ENCODE measurements at places on chromosomes 1 and 21.

DNA sequence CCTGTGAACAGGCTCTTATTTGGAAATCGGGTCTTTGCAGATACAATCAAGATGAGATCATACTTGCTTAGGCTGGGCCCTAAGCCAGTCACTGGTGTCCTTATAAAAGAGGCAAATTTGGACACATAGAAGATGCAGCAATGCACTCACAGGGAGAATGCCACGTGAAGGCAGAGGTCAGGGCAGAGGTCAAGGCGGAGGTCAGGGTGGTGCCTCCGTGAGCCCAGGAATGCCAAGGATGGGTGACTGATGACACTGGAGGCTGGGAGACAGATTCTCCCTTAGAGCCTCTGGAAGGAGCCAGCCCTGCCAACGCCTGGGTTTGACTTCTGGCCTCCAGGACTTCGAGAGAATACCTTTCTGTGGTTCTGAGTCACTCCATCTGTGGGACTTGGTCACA, 22.8 kb upstream of the C1orf174 start:
- no peak overlapping the region for H3K4me3 ChIP-seq
- H3K27ac ChIP-seq, result no peak overlapping the region
- no peak for DNase-seq
- no peaks in the 10 kb centered on the region for H3K36me3 ChIP-seq

- no peaks in the 10 kb centered on the region for H3K27me3 ChIP-seq
- no peaks in the 10 kb centered on the region for H3K4me1 ChIP-seq
- H3K36me3 ChIP-seq, result no peaks in the 10 kb centered on the region
- no peak overlapping the region for H3K4me3 ChIP-seq
- DNase-seq, result no peak
Measured at GRCh38 chr1:217585577-217585976, 45.3 kb downstream of the GPATCH2 start.

GRCh38 chr1:189962181-189962580, 515.5 kb downstream of the BRINP3 start:
- no peak overlapping the region for H3K27ac ChIP-seq
- no peak overlapping the region for H3K4me3 ChIP-seq
- H3K4me1 ChIP-seq, result no peaks in the 10 kb centered on the region
- DNase-seq, result no peak
- no peaks in the 10 kb centered on the region for H3K36me3 ChIP-seq
- no peaks in the 10 kb centered on the region for H3K27me3 ChIP-seq

- DNase-seq, result no peak
- no peaks in the 10 kb centered on the region for H3K36me3 ChIP-seq
- H3K27me3 ChIP-seq, result peaks cover 3% of the 10 kb centered on the region
- no peak overlapping the region for H3K27ac ChIP-seq
- no peak overlapping the region for H3K4me3 ChIP-seq
Measured at GRCh38 chr1:15031251-15031933, 122.2 kb upstream of the TMEM51 start.

- H3K4me3 ChIP-seq, result peak overlapping the region; percentile 59
- H3K27me3 ChIP-seq, result no peaks in the 10 kb centered on the region
- no peaks in the 10 kb centered on the region for H3K36me3 ChIP-seq
Measured at GRCh38 chr1:222464841-222465210, 83.1 kb downstream of the HHIPL2 start.

DNA sequence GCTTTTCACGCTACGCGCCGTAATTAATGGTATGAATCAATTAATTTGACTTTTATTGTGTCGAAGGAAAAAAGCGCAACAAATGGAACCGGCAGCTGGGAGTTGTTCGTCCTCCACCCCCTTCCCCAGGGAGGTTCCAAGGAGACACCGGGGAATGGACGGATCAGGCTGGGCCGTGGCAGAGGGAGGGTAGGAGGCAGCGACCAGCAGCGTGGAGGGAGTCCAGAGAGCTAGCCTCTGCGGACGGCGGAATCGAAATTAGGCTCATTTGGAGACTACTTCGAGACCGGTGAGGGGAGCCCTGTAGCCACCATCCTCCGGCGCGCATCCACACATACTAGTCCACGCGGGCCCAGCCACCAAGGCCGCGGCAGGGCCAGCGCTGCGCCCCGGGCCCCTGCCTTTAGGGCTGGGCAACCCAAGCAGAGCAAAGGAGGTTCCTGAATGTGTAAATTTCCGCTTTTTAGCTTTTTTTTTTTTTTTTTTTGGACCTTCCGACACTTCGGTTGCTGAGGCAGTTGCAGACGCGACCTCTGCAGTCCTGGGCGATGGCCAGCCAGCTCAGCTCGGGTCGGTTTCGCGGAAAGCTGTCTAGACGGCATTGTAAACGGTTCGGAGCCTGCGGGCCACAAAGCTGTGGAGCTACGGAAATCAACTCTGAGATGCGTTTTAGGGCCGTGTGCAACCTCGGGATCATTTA, 2.2 kb upstream of the FOXD3 start:
- H3K27ac ChIP-seq, result no peak overlapping the region
- H3K4me1 ChIP-seq, result peaks cover 24% of the 10 kb centered on the region
- no peaks in the 10 kb centered on the region for H3K36me3 ChIP-seq
- H3K4me3 ChIP-seq, result no peak overlapping the region

DNA sequence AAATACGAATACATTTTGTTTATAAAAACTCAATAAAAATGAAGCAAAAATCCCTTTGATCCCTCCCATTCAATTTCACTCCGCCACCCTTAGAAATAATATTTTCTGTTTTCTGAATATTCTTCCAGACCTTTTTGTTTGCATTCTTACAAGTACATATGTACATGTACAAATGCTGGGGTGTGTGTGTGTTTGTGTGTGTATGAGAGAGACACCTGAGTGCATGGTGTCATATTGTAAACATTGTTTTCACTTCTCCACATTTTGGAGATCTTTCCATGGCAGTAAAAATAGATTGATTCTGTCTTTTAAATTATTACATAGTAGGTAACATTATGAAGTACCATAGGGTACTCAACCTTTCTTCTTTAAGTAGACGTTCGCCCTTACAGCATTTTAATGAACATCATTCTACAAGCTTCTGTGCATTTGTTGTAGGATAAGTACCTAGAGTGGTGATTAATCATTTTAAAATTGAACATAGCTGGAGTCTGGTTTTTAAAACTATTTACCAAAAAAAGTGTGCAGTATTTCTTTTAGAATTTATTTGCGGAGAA, 1.3 kb upstream of the MPC2 start:
- DNase-seq, result no peak
- peaks cover 49% of the 10 kb centered on the region for H3K4me1 ChIP-seq
- peak overlapping the region; percentile 94 for H3K4me3 ChIP-seq
- H3K27me3 ChIP-seq, result no peaks in the 10 kb centered on the region
- H3K27ac ChIP-seq, result peak overlapping the region; percentile 98

DNA sequence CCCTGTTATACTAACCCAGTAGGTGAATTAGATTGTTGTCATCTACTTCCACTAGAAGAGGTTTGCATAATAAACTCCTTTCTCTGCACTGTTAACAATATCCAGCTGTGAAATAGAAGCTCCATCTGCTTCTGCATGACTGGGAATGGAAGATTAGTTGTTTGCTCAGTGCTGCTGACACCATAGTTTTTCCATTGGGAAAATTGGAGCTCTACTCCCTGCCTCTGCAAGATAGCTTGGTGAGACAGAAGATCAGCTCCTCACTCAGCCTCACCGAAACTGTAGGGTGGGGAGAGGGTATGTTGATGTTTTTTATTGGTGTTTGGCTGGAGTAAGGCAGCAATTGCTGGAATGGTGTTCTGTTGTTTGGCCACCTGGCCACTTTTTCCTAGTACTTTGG, 331.6 kb upstream of the ADAMTS5 start:
- H3K36me3 ChIP-seq, result no peaks in the 10 kb centered on the region
- H3K4me1 ChIP-seq, result no peaks in the 10 kb centered on the region
- no peak overlapping the region for H3K4me3 ChIP-seq
- peak; percentile 29 for DNase-seq
- H3K27ac ChIP-seq, result no peak overlapping the region

DNA sequence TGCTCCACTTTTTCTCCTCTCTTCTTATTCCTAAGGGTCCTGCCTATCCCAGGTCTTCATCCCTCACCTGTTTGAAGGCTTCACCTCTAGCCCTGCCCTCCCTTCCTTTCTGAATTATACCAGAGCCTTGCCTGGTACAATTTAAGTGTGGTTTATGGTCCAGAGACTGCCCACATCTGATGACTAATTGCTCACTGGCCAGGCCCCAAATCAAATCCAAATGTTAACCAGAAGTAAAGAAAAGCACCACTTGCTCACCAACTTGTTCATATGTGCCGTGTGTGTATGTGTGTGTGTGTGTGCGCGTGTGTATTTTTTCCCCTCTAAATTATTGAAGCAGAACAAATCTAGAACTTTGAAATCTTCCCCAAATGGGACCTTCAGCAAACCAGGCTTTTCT, 26.4 kb downstream of the MYOM3 start:
- no peak overlapping the region for H3K27ac ChIP-seq
- H3K4me1 ChIP-seq, result peaks cover 21% of the 10 kb centered on the region
- DNase-seq, result no peak
- peaks cover 51% of the 10 kb centered on the region for H3K36me3 ChIP-seq

GRCh38 chr1:3673381-3674099, 21.2 kb downstream of the TP73 start:
- no peak for DNase-seq
- peaks cover 5% of the 10 kb centered on the region for H3K27me3 ChIP-seq
- H3K4me1 ChIP-seq, result peaks cover 7% of the 10 kb centered on the region
- H3K27ac ChIP-seq, result no peak overlapping the region

- H3K27ac ChIP-seq, result no peak overlapping the region
- H3K4me1 ChIP-seq, result peaks cover 17% of the 10 kb centered on the region
- DNase-seq, result no peak
- H3K27me3 ChIP-seq, result no peaks in the 10 kb centered on the region
- no peak overlapping the region for H3K4me3 ChIP-seq
- no peaks in the 10 kb centered on the region for H3K36me3 ChIP-seq
Measured at GRCh38 chr1:244174922-244175521, 123.9 kb downstream of the ZBTB18 start.

- H3K4me3 ChIP-seq, result no peak overlapping the region
- no peak overlapping the region for H3K27ac ChIP-seq
- no peaks in the 10 kb centered on the region for H3K27me3 ChIP-seq
- DNase-seq, result no peak
- H3K36me3 ChIP-seq, result no peaks in the 10 kb centered on the region
Measured at GRCh38 chr1:152743371-152744145, 14.3 kb upstream of the KPRP start.

- DNase-seq, result no peak
- H3K4me1 ChIP-seq, result peaks cover 18% of the 10 kb centered on the region
- H3K27me3 ChIP-seq, result no peaks in the 10 kb centered on the region
- H3K27ac ChIP-seq, result peak overlapping the region; percentile 63
- no peak overlapping the region for H3K4me3 ChIP-seq
- H3K36me3 ChIP-seq, result no peaks in the 10 kb centered on the region
Measured at GRCh38 chr1:183991348-183991747, 46.2 kb downstream of the COLGALT2 start.

DNA sequence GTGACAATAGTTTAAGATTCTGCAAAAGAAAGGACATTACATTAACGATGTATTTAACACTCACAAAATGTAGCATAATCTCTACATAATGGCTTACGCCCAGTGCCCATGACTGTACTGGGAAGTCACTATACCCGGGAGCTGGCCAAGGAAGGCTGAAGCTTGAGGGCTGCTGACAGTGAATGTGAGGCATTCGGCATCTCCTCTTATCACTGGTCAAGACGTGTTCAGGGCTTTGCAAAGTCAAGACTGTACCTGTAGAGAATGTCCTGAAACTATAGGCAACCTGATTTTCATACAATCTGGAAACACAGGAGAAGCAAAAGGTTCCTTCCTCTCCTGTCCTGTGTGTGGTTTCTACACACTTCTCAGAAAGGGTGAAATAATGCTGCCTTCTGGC, 12.7 kb upstream of the IFNGR2 start:
- H3K36me3 ChIP-seq, result no peaks in the 10 kb centered on the region
- no peak overlapping the region for H3K27ac ChIP-seq
- DNase-seq, result no peak
- H3K4me3 ChIP-seq, result no peak overlapping the region
- no peaks in the 10 kb centered on the region for H3K27me3 ChIP-seq

DNA sequence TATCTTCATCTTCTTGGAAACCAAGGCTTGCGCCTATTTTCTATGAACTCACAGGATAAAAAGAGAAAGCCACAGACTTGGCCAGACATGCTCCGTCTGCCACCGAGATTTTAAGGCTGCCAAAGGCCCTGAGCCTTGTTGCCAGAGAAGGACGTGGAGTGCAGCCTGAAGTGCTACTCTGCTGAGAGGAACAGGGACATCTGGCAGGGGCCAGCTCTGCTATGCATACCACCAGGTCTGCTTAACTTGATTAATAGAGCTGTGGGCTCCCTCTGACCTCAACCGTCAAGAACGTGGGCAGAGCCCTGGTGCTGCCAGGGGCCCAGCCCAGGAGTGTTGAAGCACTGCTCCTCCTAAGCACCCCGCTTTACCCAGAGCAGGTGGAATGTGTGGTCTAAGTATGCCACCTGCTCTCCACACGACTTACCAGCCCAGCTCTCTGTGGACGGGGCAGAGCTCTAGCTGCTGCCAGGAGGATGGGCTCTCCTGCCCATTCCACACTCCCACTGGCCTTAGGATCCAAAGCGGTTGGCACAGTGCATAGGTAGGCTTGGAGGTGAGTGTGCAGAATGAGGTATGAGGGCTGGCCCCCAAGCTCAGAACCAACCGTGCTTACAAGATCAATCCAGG, 10.6 kb downstream of the HCRTR1 start:
- H3K27ac ChIP-seq, result peak overlapping the region; percentile 89
- H3K36me3 ChIP-seq, result no peaks in the 10 kb centered on the region
- peak; percentile 67 for DNase-seq
- peaks cover 53% of the 10 kb centered on the region for H3K4me1 ChIP-seq
- H3K27me3 ChIP-seq, result no peaks in the 10 kb centered on the region

DNA sequence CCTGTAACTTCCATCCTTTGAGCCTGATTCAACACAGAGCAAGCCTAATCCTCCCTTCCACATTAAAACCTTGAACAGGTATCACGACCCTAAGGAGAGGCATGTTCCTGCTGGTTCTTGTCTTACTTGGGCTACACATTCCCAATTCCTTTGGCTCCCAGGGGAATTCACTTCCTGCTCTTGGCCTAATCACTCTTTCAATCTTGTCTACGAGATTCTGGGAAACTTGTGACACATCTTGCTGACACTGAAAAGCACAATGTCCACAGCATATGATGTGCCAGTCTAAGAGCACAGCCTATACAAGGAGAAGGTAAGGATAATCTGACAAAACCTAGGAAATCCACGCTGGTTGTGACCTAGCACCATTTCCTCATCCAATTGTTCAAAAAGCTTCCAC, 163.9 kb downstream of the GABPA start:
- H3K4me1 ChIP-seq, result no peaks in the 10 kb centered on the region
- H3K27me3 ChIP-seq, result no peaks in the 10 kb centered on the region
- H3K27ac ChIP-seq, result no peak overlapping the region
- no peaks in the 10 kb centered on the region for H3K36me3 ChIP-seq

GRCh38 chr1:19449454-19450228, 35.7 kb downstream of the CAPZB start:
- no peaks in the 10 kb centered on the region for H3K27me3 ChIP-seq
- peak overlapping the region; percentile 75 for H3K27ac ChIP-seq
- peaks cover 91% of the 10 kb centered on the region for H3K4me1 ChIP-seq
- no peak overlapping the region for H3K4me3 ChIP-seq

DNA sequence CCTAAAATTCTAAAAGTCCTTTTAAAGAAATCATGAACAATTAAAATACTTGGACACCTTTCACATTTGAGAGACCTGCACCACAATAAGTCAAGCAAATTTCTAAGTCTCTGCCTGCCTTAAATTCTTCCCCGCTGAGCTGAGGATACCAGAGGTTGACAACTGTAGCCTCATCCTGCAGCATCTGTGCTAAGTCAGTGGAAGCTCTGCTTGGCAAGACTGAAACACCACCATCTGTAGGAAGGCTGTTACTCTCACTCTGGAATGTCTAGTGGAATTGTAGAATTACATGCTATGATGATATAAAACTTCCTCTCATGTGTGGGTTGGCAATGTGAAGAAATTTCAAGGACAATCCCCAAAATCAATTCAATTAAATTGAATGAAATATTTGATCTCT, 1756.5 kb downstream of the NCAM2 start:
- no peaks in the 10 kb centered on the region for H3K4me1 ChIP-seq
- no peak for DNase-seq
- no peak overlapping the region for H3K4me3 ChIP-seq
- H3K36me3 ChIP-seq, result no peaks in the 10 kb centered on the region
- no peaks in the 10 kb centered on the region for H3K27me3 ChIP-seq
